NCI-H2107 (cell line): ENCODE measurements at places on chromosomes 3 and 15.

DNA sequence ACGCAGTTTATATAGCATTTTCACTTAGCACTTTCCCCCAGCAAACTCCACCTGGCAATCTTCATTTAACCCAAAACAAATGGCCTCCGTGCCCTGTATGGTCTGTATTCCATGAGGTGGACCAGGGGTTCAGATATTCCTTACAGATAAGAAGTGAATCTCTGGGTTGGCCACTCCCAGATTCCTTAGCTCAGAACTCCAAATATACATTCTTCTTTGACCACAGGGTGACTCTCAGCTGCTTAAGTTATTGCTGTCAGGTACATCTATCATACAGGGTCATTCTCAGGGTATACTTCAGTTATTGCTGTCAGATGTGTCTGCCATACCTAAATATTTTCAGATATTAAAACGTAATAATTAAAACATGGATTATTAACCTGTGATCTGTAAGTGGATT, 229.8 kb downstream of the TBL1XR1 start:
- no peak for DNase-seq

GRCh38 chr15:88454867-88455810, 12.0 kb downstream of the MRPL46 start:
- peak; percentile 29 for DNase-seq

- DNase-seq: no peak
Observed at GRCh38 chr3:42814914-42815507, 5.8 kb downstream of the ACKR2 start.

DNA sequence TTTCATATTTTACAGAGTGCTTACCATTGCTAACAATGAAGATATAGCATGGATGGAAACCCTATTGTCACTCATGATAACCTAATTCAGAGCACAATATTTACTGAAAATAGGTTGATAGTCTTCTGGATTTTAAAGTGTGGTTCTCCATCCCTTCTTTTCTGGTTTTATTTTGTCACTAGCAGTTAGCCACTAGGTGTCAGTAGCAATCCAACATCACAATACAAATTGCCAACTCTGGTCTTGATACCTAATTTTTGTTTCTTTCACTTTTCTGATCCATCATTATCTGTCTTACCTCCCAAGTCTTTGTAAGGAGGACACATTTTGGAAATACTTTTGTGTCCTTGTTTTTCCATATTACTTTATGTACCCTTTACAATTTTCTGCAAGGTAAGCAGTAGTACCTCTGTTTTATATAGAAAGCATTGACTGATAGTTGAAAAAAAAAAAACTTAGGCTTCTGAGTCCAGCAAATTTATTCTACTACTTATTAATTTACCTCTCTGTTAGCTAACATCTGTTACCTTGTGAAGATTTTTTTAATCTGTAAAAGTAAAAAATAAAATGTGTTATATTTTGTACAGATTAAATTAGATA, 28.3 kb upstream of the CRYBG3 start:
- peak; percentile 54 for DNase-seq

GRCh38 chr3:7082244-7082643, 221.3 kb downstream of the GRM7 start:
- DNase-seq: no peak

- no peak for DNase-seq
Observed at GRCh38 chr3:195104340-195104739, 166.6 kb downstream of the XXYLT1 start.

DNA sequence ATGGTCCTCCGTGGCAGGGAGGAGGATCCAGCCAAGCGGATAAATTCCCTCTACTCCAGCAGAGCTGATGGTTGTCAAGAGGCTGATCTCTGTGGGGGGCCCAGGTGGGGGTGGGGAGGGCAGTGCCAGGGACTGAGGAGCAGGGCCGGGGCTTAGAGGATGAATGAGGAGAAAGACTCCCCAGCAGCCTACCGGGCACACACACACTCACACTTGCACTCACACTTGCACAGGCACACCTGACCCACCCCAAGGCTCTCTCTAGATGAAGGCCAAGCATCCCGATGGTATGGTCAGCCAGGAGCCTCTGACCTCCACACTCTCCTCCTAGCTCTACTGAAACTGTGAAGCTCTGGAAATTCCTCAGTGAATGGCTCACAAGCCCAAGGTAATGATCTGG, 131.3 kb upstream of the PRR20G start:
- peak; percentile 28 for DNase-seq

- no peak for DNase-seq
Observed at GRCh38 chr15:68774120-68774519, 46.6 kb downstream of the ANP32A start.

- DNase-seq: no peak
Observed at GRCh38 chr3:163622384-163622783, 1455.9 kb downstream of the SI start.

- DNase-seq: no peak
Observed at GRCh38 chr3:77825001-77825827, 785.3 kb downstream of the ROBO2 start.

DNA sequence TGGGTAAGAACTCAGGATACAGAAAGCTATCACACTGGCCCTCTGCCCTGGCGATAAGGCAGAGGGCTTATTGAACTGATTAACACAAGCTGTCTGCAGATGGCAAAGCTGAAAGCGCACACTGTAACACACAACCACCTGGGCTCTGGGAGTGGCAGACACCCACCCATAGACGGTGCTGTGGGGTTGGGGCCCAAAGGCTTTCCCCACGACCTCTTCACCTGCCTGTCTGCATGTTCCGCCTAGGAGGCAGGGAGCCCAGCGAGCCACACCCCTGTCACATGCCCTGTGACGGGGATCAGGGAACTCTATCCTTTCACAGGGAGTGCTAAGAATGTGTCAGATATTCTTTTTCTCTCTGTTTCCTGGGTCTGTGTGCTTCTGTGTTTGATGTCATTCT, 12.1 kb upstream of the TFG start:
- no peak for DNase-seq

- DNase-seq: no peak
Observed at GRCh38 chr3:58124387-58124786, 86.4 kb downstream of the DNASE1L3 start.

DNA sequence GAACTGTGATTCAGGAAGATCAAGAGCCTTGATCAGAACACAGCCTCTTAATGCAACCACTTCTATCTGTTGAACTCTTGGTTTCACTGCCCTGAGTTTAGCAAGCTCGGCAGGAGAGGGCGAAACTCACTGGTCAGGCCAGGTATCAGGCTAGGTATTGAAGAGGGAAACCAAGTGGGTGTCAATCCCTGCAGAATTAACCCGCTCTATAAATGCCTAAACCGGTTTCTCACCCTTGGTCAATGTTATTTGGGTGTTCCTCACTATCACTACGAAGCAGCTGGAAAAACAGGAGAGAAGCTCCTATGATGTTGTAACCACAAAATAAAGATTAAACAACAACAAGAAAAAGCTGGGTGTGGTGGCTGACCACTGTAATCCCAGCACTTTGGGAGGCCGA, 23.9 kb downstream of the LIPH start:
- no peak for DNase-seq

GRCh38 chr3:116050311-116050915, 394.9 kb downstream of the LSAMP start:
- no peak for DNase-seq

DNA sequence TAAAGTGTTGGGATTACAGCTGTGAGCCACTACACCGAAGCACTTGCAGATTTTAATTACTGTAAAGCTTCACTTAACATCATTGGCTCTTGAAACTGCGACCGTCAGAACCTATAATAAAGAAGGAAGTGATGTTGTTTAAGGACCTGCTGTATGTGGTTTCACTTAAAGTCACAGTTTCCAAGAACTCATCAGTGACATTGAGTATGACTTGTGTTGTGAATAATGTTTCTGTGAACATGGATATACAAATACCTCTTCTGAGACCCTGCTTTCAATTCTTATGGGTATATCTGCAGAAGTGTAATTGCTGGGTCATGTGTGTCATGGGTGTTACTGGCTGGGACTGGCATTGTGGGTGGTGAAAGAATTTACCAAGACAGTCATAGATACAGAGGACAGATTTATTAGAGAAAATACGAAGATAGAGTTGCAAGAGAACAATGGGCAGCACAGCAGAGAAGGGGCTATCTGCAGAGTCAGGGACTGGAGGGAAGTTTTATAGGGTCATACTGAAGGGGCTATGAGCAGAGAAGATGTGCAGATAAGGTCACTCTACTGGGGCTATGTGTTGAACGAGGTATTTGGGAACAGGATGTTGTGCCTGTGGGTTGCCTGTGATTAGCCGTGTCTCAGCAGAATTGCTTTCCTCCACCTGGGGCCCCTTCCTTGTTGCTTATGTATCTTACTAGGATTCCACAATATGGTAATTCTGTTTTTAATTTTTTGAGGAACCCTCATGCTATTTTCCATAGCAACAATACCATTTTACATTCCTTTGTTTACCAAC, 4.5 kb downstream of the NDUFB5 start:
- no peak for DNase-seq

- no peak for DNase-seq
Observed at GRCh38 chr3:58198804-58199203, 12.0 kb downstream of the DNASE1L3 start.
